ENCODE measurements at places on chromosomes 12 and 14.

- no peak for DNase-seq
Observed at GRCh38 chr14:74459289-74459946, 33.4 kb upstream of the SYNDIG1L start.

GRCh38 chr12:83850531-83850930 is 1062.1 kb downstream of the SLC6A15 start:
- no peak for DNase-seq

DNA sequence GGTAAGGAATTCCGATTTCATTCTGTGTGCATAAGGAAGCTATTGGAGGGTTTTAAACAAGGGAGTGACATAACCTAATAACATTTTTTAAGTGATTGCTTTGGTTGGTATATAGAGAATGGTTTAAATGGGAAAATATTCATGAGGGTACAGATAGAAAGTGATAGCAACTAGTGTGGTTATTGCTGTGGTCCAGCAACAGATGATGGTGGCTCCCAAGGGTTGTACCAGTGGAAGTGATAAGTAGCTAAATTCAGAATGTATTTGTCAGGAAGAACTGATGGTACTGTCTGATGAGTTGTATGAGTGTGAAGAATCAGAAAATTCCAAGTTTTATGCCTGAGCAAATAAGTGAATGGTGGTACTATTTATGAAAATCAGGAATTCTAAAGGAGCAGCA is 2.6 kb upstream of the CNOT2 start:
- DNase-seq = no peak

- no peak for DNase-seq
Observed at GRCh38 chr12:90003688-90004087, 295.1 kb upstream of the ATP2B1 start.

DNA sequence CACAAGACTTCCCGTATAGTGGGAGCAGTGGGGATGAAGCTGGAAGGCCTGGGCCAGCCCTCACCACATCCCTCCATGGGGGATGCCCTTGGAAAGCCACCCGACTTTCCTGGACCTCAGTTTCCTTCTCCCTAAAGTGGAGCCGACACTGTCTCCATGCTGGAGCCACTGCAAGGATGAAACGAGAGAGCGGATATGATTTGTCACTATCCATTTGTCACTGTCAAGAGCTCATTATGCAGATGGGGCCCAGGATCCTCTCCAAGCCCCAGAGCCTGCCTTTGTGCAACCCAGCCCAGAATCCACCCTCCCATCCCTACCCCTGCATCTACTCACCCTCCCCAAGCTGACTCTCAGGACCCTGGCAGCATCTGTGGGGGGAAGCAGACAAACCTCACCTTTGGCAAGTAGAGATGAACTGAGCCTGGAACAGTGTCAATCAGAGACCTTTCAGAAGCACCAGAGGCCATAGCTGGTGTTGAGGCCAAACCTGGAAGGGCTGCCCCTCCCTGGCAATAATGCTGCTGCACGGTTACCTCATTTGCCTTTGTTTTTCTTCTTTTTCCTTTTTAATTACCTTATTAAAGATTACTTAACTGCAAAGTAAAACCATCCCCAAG is 287.7 kb upstream of the RTL1 start:
- DNase-seq = peak; percentile 67

GRCh38 chr12:89476232-89476631 is 48.4 kb downstream of the GALNT4 start:
- DNase-seq = no peak

DNA sequence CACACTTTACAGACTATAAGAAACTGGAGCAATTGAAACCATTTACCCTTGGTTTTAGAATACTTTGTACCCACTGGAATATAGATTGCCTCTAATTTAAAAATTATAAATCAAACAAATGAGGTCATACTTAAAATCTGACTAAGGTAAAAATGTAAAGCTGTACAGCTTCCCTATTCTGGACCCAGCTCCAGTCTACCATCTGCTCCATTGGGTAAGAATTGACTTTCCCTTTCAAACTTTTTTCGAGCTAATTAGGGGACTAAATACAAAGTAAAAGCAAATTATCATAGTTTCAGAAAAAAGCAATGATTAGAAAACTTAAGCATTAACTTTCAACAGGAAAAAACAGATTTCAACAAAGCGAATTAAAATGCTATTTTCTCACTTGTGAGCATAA is 4.3 kb downstream of the KRR1 start:
- DNase-seq = no peak

DNA sequence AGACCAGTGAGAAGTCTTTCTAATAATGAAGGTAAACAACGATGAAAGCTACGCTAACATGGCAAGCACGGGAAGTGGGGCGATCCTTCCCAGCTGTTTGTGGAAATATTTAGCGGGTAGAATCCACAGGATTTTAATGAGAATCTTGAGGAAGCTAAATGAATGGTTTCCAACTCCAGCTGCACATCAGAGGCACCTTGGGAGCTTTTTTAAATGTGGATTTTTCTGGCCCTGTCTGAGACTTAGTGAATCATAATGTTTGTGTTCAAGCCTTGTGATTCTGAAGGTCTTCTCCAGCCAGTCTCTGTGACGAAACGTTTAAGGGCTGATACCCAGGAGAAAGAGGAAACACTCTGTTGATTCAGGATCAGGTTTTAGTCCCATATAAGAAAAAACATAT is 169.8 kb downstream of the CAPZA3 start:
- no peak for DNase-seq

- DNase-seq = no peak
Observed at GRCh38 chr14:85523624-85524023, 6.3 kb upstream of the FLRT2 start.

GRCh38 chr12:85621041-85621440 is 215.2 kb downstream of the RASSF9 start:
- DNase-seq = no peak

GRCh38 chr14:44339231-44339630 is 167.9 kb downstream of the FSCB start:
- DNase-seq = no peak

GRCh38 chr14:92004062-92004461 is 35.8 kb downstream of the TRIP11 start:
- DNase-seq = no peak

DNA sequence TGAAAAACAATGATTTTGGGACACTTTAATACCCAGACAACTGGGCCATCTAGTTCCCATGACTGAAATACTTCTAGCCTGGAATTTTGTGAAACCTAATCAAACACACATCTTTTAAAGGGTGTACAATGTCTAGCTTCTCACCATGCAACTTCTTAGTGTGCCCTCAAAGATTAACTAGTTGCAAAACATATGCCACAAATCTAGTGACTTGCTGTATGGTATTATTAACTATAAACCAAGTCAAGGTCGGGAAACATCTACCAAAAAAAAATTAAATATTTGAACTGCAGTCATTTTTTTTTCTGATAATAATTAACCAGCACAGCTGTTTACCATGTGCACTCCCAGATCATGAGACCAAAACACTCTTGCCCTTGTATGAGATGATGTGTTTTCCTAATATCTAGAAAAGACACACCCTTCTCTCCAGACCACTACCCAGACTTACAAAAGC is 171.8 kb upstream of the FOXN3 start:
- no peak for DNase-seq

DNA sequence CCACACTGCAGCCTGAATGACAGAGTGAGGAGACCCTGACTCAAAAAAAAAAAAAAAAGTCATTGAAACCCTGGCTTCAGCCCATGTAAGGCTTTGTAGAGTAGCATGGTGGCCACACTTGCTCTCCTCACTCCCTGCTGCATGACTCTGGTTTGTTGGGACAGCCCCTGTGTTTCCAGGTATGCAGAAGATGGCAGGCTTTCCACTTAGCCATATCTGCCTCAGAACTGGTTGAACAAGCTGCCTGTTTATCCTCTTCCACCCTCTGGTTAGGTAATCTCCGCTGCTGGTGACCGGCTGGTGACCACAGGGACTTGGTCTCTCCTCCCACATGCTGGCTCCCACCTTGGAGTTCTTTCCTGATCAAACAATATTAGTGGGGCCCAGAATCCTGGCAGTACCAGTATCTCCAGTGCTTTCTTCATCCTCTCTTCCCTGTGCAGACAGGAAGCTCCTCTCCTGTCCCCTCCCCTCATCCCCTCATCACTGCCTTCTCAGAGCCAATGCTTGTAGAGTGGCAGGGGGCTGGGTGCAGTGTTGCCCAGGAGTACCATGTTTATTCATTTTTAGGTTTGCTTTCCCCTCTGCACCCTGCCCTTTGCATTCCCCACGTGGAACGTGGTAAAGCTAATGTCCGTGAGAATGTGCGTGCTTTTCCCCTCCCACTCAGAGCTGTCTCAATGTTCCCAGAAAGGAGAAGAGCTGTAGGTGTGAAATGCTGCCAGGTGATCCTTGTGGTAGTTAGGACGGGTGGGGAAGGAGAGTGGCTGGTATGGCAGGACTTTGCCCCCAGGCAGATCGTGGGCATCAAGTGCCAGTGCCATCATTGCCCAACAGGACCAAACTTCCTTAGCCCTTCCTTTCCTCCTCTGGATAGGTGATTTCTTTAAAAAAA is 11.3 kb downstream of the ABHD12B start:
- no peak for DNase-seq

DNA sequence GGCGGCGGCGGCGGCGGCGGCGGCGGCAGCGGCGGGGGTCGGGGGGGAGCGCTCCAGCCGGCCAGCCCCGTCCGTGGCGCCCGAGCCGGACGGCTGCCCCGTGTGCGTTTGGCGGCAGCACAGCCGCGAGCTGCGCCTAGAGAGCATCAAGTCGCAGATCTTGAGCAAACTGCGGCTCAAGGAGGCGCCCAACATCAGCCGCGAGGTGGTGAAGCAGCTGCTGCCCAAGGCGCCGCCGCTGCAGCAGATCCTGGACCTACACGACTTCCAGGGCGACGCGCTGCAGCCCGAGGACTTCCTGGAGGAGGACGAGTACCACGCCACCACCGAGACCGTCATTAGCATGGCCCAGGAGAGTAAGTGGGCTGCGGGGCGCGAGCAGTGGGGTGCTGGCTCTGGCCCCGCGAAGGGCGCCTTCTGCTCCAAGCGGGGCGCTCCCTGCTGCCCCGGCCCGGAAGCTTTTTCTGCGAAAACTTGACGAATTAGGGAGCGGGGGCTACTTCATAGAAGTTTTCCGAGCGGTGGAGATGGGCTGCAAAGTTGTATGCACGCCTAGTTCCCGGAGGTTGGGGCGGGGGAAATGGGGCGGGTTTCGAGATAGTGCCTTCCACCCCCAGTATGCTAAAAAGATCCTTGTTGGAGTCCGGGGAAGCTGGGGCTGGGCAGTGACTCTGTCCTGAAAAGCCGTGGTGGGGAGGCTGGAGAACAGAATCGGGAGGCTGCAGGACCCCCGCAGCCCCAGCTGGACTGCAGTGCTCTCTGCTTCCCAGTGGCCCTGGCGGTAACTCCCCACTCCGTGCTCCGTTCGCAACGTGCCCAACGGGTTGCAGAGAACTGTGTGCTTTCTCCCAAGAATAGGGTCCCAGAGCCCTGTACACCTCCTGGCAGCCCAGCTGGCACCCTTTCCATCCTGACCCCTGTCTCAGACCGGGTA is 751 bp downstream of the GDF11 start:
- no peak for DNase-seq

GRCh38 chr12:54138219-54138618 is 50.6 kb downstream of the SMUG1 start:
- no peak for DNase-seq

DNA sequence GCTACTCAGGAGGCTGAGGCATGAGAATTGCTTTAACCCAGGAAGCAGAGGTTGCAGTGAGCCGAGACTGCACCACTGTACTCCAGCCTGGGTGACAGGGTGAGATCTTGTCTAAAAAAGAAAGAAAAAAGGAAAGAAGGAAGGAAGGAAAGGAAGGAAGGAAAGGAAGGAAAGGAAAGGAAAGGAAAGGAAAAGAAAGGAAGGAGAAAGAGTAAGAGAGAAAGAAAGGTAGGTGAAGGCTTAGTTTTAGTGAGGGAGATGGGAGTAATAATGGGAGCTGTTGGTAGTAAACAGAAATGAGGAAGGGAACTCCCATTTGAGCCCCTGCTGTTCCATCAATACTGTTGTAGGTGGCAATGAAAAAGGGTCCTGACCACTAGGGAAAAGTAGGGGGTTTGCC is 28.8 kb downstream of the SLC24A4 start:
- no peak for DNase-seq

GRCh38 chr12:93116632-93117031 is 187.5 kb upstream of the EEA1 start:
- DNase-seq = no peak

GRCh38 chr14:68585690-68586089 is 207.2 kb downstream of the ZFP36L1 start:
- no peak for DNase-seq

- DNase-seq = no peak
Observed at GRCh38 chr12:4322726-4323125, 1.7 kb downstream of the TIGAR start.

DNA sequence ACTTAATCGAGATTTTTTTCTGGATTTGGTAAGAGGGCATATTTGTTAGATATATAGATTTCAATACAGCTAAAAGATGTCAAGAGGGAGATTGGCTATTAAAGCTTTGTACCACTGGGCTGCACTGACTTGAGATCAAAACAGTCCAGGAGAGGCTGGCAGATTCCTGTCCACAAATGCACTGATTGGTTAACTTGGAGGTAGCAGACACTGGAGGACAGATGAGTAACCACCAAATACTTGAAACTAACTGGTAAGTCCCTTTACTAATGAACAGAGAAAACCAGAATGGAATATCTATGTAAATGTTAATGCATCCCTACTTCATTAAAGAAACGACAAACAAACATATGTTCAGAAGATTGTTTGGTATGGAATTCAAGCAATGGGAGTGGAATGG is 416.6 kb downstream of the LRIG3 start:
- no peak for DNase-seq

DNA sequence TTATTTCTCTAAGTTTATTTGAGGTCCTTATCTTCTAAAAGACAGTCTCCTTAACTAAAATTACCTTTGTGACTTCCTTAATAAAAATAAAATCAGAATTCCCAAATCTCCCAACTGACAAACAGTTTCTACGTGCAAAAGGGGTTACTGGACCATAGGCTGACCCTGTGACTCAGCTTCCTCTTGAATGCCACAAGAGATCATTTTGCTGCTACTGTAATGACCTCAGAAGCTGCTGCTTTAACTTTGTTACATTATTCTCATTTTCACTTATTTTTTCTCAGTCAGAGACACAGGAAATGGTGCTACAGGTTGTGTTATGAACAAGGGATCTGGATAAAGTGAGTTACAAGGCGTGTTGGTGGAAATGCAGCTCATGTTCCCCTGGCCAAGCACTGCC is 132.2 kb upstream of the TMTC2 start:
- no peak for DNase-seq

GRCh38 chr14:57025456-57025855 is 215.2 kb upstream of the OTX2 start:
- DNase-seq = no peak

DNA sequence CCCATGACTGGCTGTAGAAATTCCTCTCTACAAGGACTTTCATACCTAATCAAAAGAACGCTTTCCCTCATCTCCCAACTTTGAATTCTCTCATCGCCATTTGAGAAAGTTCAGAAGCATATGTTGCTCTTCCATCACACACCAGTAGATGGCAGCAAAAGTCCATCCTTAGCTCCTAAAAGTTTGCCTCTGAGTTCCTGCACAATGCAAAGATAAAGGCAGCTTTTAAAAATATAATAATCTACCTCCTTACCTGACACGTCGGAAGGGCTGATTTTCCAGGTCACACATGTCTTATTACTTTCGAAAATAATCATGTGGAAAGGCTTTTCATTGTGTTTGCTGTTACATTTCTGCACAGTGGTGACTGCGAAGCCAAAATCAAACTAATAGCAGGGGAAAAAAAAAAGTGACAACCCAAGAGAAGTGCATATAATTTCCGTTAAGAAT is 456.7 kb upstream of the SEL1L start:
- DNase-seq = no peak

Data from vagina (tissue), 2 donors.